ENCODE measurements at places on chromosomes 3 and 15.
A peak's percentile ranks its signal among the peaks of the same experiment; 100 is the strongest.

GRCh38 chr3:179292450-179292849, 30.4 kb upstream of the ZNF639 start:
- DNase-seq: no peak

- peak; percentile 11 for DNase-seq
Observed at GRCh38 chr3:187737368-187738070, 7.7 kb downstream of the BCL6 start.

- no peak for DNase-seq
Observed at GRCh38 chr3:171281256-171281992, 178.8 kb downstream of the TNIK start.

DNA sequence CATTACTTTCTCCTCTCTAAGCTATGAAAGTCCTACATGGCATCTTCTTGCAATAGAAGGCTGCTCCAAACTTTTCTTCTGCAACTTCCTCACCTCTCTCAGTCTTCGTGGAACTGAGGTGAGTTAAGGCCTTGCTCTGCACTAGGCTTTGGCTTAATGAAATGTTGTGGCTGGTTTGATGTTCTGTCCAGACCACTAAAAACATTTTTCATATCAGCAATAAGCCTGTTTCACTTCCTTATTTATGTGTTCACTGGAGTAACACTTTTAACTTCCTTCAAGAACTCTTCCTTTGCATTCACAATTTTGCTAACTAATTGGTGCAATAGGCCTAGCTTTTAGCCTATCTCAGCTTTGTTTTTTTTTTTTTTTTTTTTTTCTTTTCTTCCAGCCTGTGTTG, 335.3 kb upstream of the NECTIN3 start:
- DNase-seq: no peak

GRCh38 chr3:190617185-190617584, 103.3 kb downstream of the IL1RAP start:
- DNase-seq: no peak

GRCh38 chr15:39144613-39145499, 436.0 kb upstream of the THBS1 start:
- no peak for DNase-seq

GRCh38 chr3:12773030-12773709, 14.1 kb upstream of the TMEM40 start:
- no peak for DNase-seq
